ENCODE measurements at places on chromosomes 4 and X. TPM values are rescaled to one million over a fixed set of nuclear protein-coding genes. Genes with fewer than 3 reads are reported as not detected.
A peak's percentile ranks its signal among the peaks of the same experiment; 100 is the strongest.

DNA sequence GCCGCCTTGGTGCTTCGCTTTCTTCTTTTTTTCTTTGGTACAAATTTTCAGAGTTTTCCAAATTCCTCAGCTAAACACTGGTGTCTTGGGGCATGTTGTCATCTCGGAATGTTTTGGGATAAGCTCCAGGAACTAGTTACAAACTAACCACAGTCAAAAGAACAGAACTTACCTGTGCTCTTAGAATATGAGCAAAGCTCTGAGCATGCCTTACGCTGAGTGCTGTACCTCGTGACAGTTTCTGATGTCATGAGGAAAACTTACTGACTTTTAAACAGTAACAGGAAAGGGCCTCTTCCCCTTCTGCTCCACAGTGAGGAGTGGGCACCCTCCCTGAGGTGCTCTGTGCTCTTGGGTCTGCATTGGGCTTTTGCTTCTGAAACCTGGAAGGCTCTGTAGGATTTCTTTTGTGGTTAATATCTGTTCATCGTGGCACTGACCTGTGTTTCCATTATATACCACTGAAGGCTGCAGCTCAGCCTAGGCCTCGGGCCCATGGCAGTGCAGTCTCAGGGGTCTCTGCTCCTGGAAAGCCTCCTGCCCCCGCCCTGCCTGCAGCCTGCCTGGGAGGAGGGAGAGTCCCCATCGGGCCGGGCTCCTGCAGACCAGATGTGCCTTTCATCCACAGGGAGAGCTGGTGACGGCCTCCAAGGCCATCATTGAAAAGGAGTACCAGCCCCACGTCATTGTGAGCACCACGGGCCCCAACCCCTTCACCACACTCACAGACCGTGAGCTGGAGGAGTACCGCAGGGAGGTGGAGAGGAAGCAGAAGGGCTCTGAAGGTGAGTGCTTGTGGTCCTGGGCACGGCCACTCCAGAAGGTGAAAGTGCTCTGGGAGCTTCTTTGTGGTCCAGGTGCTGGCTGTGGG, 48.7 kb downstream of the NOP14 start:
- no peak for DNase-seq

DNA sequence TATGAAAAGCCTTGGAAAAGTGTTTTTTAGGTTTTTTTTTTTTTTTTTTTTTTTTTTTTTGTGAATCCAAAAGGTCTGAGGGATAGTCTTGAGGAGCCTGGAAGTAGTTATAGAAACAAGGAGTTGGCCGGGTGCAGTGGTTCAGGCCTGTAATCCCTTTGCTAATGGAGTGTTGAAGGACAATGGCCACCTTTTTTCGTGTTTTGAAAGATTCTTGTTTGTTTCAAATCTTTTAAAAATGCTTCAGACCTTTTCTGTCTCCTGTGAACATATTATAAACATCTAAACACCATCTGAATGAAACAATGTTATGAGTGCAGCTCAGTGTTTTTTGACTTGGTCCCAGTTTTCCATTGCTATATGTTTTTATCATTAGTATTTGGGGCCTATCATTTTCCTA, 177.8 kb downstream of the SOWAHB start:
- DNase-seq: no peak

DNA sequence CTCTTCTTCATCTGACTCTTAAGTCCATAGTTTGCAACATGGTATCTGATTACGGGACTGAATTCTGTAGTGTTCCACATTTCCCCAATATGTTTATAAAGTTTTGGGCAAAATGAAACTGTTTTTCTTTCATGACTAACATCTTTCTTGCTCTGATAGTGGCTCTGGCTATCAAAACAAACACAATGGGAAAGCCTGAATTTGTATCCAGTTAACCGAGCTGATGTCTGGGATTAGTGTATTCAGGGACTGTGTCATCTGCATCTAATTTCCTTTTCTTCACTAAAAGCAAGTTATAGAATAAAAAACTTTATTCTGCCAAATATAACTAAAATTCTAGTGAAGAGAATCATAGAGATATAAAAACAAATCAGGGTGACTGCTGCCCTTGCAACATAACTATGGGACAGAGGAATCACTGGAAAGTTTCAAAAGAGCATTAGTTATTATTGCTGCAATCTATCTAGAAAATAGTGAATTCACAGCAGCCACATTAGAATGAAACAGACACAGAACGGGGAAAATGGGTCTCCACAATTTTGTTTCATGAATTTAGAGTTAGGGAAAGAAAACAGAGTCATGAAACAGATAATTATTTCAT, 61.3 kb downstream of the ANTXR2 start:
- peak; percentile 87 for DNase-seq

Gene CXCL10
- not detected for total RNA-seq

Gene CENPE
- total RNA-seq: 29.9 TPM

Gene TGIF2LX
- not detected for total RNA-seq
